Body of pancreas (tissue), 4 donors: ENCODE measurements at places on chromosomes 13 and 19. TPM values are rescaled to one million over a fixed set of nuclear protein-coding genes. Genes with fewer than 3 reads are reported as not detected.

Gene SMAD9
- total RNA-seq, result 1.6 TPM

DNA sequence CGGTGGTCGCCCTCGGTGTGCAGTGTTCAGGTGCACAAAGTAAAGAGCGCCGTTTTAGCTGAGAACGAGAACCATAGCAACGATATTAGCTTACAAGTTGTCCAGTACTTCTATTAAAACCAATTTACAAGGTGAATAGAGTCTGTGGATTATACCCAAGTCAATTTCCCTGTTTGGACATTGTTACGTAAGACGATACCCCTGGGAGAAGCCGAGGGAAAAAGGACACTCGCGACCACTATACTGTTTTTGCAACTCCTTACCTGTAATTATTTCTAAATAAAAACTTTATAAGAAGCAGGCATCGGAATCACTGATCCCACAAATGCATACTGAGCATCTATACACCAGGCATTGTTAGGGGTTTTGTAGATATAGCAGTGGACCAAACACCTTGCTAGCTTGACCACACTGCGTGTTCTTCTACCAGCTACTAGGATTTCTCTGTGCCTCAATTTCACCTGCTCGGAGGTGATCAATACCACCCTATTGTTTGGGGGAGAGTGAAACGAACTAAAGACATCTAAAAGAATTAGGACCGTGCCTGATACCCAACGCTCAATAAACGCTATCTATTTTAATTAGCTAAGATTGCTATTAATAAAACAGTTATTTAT lies 488 bp upstream of the EEF2 start:
- no peak for DNase-seq

DNA sequence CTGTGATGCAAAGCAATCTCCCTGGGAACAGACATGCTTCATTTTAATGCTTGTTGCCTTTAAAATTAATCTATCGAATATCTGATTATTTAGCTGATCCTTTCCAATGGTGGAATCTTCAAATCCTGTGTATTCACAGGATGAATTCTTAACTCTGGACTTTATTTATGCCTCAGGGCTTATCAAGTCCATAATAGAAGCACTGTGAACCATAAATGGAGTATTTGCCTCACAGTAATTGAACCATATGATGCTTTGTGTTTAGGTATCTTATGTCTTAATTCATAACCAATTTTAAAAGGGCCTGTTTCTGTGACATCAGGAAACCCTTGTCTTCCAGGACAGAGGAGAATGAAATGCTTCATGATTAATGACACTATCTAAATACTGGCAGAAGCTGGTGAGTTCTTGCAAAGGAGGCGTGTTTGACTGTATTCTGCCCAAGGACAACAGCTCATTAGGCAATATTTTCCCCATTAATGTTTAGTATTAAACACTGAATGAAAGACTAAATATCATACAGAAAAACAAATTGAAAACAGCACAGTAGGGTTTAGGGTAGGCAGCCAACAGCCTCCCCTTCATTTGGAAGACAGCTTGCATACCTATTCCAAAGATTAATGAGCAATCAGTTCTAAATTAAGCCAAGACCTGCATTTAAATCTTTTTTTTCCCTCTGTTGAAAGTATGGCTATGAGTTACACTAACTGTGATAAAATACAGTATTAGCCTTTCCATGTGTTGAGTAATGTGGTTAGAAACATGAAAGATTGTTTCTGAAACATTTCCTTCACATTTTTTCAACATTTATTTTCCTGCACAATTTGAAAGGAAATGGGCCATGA lies 709.4 kb downstream of the PCDH9 start:
- no peak for DNase-seq

DNA sequence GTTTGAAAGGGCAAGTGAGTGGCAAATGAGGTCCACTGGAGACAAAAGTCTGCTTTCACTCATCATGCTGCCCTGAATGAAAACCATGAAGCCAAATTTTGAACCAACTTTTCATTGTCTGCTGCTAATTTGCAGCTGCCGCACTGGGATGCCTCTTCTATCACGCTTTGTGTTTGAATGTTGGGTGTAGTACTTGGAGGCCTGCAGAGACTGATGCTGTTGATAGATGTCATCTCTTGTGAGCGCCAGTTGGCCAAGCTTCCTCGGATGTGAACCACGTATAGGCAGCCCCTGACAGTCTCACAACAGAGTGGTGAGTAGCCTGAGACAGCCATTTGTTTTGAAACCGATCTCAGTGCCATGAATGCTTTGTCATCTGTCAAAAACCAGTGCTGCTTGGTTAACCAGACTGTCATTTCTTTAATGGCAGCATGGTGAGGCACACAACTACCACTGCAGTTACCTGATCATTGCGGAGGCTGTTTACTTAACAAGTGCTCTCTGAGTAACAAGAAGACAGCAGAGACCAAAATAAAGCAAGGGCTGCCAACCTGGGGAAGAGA lies 31.2 kb upstream of the SLC10A2 start:
- no peak for DNase-seq

DNA sequence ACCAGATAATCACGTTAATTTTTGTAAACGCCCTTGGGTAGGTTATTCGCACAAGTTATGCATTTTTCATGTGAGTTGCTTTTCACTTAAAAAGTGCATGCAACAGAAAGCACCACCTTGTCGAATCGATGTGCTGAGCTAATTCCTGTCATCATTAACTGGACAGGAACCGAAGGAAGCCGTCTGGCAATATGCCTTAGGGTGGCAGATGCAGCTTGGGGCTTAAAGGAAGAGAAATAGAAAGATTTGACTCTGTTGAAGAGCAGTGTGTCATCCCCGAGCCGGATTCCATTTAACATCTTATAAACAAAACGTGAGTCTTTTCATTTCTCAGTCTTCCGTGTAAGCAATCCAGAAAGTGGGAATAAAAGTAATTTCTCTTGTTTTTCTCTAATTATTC lies 70.0 kb downstream of the ATP11A start:
- no peak for DNase-seq
